ENCODE measurements at places on chromosomes 1 and 21.

DNA sequence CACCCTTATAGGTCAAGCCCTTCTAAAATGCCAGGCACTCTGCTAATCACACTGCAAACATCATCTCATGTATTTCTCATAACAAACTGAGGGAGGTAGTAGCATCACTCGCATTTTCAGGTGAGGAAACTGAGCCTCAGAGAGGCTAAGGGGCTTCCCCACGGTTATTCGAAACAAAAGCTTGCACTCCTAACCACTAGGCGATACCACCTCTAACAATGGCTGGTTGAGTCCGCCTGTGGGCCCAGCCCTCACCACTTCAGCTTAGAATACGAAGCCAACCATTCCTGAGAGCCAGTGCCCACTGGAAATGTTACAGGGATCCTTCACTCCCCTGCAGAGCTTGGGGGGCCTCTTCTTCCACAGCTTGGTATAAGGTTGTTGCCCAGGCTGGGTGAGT is 65.3 kb upstream of the TENT5C start:
- DNase-seq: no peak

- no peak for DNase-seq
Measured at GRCh38 chr1:21084111-21084810, 92.4 kb downstream of the EIF4G3 start.

DNA sequence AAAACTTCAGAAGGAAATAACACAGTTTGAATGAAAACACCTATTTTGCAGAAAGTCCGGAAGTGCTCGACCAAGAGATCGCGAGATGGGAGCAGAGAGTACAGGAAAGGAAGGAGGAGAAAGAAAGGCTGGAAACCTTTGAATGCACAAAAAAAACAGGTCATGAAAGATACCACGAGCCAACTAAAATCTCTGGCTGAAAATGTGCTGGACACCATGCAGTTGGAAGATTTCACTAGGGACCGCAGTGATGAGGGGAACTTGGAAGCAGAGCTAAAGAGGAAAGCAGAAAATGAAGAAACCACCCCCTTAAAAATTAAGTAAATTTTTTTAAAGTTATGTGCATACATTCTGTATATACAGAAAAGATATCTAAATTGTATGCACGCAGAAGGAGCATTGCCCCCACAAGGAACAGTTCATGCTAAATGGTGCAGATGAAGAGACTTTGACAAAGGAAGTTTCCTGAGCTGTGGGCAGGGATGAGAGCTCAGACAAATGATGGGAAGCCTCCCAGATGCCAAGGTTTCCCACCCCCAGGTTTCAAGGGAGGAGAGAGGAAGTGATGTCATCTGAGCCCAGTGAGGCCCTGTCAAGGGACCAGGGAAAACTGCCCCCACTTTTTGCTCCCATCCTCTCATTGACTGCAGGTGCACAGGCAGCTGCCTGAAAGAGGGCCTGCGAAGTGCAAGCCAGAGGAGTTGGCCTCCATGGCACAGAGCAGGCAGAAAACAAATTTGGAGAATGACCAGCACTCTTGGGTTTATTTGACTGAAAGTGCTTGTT is 52.5 kb downstream of the ETS2 start:
- no peak for DNase-seq

GRCh38 chr1:229397762-229398161 is 36.1 kb downstream of the ACTA1 start:
- DNase-seq: no peak

- DNase-seq: no peak
Measured at GRCh38 chr1:178821134-178821866, 49.6 kb downstream of the ANGPTL1 start.

DNA sequence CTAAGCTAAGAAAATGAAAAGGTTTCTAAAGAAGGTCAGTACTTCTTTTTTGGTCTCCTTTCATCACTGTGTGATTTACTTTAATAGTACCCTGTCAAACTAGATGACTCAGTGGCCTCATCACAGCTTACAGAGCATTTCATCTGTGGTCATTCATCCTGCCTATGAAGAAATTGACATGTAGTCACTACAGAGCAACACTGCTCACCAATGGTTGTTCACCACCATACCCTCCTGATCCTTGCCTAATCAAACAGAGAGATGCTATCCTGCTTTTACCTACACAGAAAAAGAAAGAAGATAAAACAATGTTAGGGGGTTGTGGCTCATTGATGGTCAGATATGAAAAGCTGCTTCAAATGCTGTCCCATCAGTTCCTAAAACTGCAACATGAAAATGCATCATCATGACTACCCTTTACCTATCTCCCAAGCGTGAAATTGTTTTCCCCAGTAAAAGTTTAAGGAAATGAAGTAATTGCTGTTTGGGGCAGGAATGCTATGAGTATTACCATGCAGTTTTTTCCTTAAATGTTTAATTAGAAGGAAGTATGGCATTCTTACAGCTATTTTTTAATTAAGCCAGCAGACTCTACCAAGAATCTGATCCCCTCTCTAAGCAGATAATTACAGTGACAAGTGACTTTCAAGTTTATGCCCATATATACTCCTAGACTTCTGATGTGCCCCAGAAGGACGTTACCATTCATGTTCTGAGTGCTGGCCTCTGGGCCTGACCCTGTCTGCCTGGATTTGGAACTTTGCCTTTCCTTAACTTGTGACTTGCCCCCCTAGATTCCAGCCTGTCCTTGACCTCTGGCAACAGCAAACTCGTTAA is 46.1 kb upstream of the FBXO28 start:
- DNase-seq: no peak

- DNase-seq: no peak
Measured at GRCh38 chr1:183106746-183107145, 79.3 kb upstream of the LAMC2 start.

- no peak for DNase-seq
Measured at GRCh38 chr1:53048960-53049573, 12.9 kb upstream of the PODN start.

DNA sequence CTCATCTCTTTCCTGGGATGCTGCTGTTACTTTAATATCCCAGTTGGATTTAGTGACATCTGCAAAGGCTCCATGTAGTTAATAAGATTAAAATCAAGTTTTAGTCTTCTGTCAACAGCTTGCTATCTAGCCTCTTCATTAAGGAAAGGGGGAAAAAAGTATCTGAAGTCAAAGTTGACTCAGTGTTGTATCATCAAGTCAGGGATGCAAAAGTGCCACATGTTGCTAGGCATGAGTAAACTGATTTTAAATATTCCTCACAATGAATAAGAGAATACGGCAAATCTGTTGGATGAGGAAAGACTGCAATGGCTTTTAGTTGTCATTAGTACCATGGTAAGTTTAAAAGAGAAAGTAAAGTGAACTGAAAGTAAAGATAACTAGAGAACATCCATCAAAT is 383.2 kb upstream of the ZRANB2 start:
- no peak for DNase-seq

GRCh38 chr1:55463814-55464475 is 248.8 kb upstream of the USP24 start:
- DNase-seq: no peak

- DNase-seq: no peak
Measured at GRCh38 chr1:172758259-172758658, 99.4 kb downstream of the FASLG start.

DNA sequence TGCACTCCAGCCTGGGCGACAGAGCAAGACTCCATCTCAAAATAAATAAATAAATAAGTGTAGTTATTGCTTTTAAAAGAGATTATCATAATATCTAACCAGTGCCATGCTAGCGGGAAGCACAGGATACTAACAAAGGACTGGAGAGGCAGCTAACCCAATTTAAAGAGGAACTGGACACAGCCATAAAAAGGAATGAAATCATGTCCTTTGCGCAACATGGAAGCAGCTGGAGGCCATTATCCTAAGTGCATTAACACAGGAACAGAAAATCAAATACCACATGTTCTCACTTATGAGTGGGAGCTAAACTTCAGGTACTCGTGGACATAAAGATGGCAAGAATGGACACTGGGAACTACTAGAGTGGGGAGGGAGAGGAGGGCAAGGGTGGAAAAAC is 54.9 kb downstream of the TM2D1 start:
- no peak for DNase-seq

DNA sequence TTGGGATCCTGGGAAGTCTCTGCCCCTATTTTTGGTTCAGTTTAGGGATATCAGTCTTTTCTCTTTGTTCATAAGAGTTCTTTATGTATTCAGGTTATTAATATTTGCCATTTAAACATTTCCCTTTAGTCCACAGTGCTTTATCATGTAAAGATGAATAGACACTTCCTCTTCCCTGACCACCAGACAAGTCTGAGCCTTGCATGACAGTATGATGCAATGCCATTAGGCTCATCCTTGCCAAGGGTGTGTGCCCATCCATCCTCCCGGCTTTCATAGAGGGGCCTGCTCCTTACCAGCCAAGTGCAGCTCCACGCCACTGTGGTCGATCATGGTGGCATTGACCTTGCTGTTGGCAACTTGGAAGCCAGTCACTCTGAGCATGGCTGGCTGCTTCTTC is 52.1 kb downstream of the ZSCAN20 start:
- DNase-seq: no peak

DNA sequence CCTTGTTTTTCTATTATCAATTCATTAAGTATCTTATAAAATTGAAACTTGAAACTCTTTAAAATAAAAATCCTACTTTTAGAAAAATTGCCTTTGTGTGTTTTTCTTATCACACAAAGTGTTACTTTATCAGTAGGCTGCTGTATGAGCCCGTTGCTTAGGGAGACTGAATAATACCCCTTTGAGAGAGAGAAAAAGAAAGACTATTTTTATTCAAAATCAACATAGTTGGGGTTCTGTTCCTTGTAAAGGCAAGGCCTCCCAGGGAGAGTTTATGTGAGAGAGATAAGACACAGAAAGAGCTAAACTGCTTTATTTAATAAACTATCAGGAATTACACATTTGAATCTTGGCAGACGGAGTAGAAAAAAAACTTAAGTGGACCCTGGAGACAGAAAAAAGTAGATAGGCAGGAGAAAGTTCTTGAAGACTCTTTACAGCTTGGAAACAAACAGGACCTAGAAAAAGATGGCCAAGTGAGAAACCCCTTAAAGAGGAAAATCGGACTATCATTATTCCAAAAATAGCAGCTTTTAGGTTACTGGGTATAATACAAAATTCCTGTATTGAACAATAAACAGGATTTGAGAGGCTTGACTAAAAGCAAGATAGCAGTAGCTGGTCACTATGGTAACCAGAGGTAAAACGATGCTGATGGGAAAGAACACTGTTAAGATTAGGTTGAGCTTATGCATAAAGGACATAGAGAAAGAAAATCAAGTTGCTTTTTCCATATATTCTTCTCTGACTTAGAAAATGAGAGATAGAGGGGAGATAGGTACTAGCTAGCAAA is 170.9 kb downstream of the LRRC7 start:
- no peak for DNase-seq

Data from activated T-helper 1 cell treated with anti-CD3 and anti-CD28 coated beads, Interleukin-2, amount 50 U/mL, for 16 hours (primary cell).